Stimulated activated CD4-positive, alpha-beta T cell treated with anti-CD3 and anti-CD28 coated beads, Interleukin-1b, Interleukin-23, amount 100 ng/mL, for 48 hours (primary cell): ENCODE measurements at places on chromosomes 5 and 9.

- DNase-seq = no peak
Measured at GRCh38 chr5:135567661-135568060, 11.1 kb downstream of the CXCL14 start.

DNA sequence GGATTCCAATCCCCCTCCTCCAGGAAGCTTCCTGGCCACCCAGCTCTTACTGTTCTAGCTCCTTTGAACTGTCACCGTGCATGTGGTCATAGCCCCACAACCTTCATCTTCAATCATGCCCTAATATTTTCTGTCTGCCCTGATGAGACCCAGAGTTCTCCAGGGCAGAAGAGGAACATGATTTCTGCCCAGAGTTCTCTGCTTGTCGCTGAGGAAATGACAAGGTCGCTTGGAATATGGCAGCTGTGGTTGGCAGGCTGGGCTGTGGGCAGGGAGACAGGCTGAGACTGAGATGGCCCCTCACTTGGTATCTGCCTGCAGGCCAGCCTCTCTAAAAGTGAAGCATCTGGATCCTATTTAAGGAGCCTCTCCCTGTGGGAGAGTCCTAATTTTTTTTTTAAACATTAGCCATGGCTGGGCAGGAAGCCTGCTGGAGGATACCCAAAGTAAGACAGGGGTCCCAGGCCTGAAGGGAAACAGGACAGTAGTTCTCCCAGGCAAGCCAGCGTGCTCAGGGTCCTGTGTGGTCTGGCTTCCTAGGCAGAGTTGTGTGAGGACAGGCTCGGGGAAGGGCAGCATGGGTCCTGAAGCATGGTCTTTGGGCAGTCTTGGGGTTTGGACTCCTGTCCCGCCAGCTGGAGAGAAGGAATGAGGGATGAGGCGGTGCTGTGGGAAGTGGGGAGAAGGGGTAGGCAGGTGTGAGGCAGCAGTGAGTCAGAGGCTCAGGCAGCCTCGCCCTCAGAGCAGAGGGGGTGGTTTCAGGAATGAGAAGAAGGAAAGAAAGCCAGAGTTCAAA, 242.1 kb downstream of the FSTL4 start:
- no peak for DNase-seq

GRCh38 chr5:51380603-51381207, 2.5 kb upstream of the ISL1 start:
- DNase-seq = no peak

DNA sequence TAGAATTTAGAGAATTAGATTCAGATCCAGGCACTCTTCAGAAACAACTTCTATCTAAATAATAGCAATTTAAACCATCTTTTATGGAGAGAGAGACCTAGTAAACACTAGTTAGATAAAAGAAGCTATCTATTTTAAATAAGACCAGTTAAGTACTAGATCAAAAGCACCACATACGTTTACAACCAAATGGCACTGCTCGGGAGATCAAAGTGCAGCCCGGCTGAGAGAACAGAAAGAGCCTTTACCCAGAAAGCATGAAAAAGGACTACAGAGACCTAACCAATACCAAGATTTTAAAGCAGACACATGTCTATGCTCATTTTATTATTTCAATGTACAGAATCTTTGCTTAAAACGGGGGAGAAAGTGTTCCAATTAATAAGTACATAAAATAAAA, 30.8 kb downstream of the LIX1 start:
- DNase-seq = no peak

- peak; percentile 40 for DNase-seq
Measured at GRCh38 chr5:143606043-143606752, 202.7 kb upstream of the NR3C1 start.

DNA sequence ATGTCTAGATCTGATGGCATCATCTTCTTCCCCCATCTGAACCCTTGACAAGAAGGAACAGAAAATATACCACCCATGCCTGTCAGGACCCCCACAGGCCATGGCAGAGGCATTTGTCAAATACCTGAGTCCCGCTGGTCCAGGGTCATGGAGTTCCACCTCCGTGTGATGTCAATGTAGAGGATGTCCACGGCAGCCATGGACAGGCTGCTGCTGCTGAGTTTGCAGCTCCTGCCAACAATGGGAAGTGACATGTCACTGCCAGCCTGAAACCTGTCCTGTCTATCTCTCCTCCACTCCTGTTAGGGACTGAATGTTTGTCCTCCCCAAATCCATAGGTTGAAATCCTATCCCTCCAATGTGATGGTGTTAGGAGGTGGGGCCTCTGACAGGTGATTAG, 208.8 kb downstream of the DAB2IP start:
- no peak for DNase-seq

DNA sequence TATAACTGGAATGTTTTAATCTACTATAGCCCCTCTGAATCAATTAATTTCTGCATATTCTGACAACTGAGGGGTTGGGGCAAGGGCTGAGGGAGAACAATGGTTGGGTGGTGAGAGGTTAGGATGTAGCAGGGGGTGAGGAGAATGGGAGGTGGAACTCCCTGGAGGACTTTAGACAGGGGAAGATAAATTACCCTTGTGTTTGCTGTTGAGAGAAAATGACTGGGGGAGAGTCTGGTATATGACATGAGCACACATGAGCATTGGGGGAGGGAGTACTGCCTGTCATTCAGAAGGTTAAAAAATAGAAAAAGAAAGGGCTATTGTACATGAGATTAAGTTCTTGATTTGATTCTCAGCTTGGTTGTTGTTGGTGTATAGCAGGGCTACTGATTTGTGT, 37.2 kb upstream of the PAPPA start:
- no peak for DNase-seq

GRCh38 chr9:17694336-17694735, 115.5 kb downstream of the SH3GL2 start:
- DNase-seq = no peak

GRCh38 chr9:127112735-127113161, 9.7 kb downstream of the ANGPTL2 start:
- no peak for DNase-seq

DNA sequence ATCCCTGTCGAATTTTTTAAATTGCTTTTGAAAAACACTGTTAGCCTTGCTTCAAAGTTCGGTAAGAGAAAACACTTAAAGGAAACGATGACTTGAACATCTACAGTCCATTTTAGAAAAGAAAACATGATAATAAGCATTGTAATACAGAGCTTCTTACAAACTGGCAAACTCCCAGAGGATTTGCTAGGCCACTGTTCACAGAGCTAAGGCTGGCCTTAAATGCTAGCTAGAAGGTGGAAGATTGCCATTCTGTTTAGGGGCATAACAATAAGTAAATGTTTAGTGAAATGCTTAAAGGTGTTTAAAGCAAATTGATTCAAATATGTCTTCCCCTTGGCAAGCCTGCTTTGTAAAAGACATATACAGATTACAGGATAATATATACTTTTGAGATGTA, 169.6 kb downstream of the TLE4 start:
- no peak for DNase-seq

DNA sequence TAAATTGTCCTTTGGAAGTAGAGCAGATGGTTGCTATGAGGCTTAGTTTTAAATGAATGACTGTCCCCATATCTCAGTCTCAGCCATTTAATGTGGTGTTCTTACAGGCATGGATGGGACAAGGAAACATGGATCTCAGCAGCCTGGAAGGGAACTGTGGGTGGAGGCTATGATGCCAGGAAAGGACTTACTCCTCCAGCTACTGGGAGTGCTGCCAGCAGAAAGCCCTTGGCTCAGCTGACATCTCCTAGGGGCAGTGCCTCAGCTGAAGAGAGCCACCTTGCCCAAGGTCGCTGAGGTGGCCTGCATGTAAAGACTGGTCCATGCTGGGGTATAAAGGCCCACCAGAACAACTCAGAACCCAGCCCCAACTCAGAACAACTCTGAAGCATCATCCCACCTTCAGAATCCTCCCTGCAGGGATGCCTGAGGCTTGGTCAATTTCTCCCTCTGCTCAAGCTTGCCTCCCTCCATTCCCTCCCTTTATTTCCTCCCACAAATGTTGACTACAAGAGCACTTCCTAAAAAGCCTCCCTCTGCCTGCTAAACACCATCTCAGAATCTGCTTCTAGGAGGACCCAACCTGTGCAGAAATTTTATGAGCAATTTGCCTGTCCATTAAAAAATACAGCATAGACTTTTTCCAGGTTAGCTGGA, 1.8 kb upstream of the PDE8B start:
- no peak for DNase-seq

GRCh38 chr5:96601715-96602244, 60.4 kb upstream of the CAST start:
- peak; percentile 30 for DNase-seq

- no peak for DNase-seq
Measured at GRCh38 chr5:65895891-65896290, 30.5 kb upstream of the ERBIN start.

DNA sequence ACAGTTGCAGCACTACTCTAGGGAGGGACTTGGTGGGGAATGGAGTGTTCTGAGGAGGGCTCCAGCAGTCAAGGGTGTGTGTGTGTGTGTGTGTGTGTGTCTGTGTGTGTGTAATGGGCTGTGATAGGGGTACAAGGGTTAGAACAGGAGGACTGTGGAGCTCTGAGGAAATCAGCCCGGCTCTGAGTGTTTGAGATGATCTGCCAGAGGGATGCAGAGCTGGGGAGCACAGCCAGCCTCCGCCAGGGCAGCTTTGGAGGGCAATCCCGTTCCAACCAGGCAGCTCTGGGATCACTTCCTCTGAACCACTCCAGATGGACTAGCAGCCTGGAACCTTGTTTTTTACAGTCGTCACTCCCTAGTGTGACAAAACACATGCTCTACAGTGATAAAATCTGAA, 3.0 kb upstream of the SLC6A7 start:
- DNase-seq = no peak

- DNase-seq = no peak
Measured at GRCh38 chr5:159101685-159102084, 2.0 kb upstream of the EBF1 start.

DNA sequence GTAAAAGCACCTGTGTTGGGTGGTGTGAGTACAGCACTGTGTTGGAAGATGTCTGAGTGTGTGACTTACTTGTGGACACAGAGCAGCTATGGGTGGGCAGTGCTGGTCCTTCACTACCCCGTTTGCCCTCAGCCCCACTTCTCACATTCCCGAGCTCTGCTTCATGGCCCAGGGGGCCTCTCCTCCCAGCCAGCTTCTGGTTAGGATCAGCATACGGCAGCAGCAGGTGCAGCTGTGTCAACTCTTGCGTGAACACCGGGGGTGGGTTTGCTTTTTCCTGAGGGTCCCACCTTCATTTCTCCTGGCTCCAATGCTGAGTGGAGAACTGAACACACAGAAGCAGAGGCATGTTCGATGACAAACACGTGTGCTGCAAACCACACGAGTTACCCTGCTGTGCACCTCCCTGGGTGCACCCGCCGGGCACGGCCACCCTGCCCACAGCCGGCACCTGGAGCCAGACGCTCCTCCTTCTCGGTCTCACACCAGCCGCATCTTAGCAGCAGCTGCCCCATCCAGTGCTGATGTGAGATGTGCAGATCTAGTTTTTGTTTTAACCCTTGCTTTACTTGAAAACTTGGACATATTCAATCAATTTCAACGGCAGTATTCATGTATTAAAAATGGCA, 14.9 kb upstream of the SLC6A3 start:
- DNase-seq = no peak

- DNase-seq = no peak
Measured at GRCh38 chr5:95891499-95891898, 69.0 kb upstream of the GLRX start.

- DNase-seq = no peak
Measured at GRCh38 chr5:72046106-72046505, 61.2 kb upstream of the MAP1B start.

GRCh38 chr5:14663734-14664269, 716 bp upstream of the OTULIN start:
- no peak for DNase-seq

GRCh38 chr5:90050103-90050502, 359.5 kb downstream of the CETN3 start:
- no peak for DNase-seq

GRCh38 chr5:6408627-6409446, 30.5 kb upstream of the MED10 start:
- DNase-seq = no peak

GRCh38 chr5:155402927-155403640, 389.5 kb downstream of the KIF4B start:
- DNase-seq = no peak

DNA sequence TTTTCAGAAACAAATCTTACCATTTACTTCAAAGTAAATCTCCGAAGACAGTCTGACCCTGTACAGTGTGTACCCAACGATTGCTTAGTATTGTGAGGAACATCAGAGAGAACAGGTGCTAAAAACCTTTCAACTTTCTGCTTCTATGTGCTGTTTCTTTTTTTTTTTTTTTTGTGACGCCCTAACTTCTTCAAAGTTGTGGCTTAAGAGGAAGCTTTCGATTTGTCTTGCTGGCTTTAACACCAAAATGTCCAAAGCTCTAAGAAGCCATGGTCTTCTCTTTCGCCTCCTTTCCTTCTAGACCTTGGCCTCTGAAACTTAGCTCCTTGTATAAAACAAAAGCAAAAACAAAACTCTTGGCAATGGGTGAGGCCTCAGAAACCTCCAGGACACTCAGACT, 1.2 kb downstream of the TNFSF8 start:
- no peak for DNase-seq

- no peak for DNase-seq
Measured at GRCh38 chr5:1840741-1841521, 39.7 kb downstream of the NDUFS6 start.

- DNase-seq = no peak
Measured at GRCh38 chr5:166436872-166437271, 1854.6 kb upstream of the WWC1 start.

DNA sequence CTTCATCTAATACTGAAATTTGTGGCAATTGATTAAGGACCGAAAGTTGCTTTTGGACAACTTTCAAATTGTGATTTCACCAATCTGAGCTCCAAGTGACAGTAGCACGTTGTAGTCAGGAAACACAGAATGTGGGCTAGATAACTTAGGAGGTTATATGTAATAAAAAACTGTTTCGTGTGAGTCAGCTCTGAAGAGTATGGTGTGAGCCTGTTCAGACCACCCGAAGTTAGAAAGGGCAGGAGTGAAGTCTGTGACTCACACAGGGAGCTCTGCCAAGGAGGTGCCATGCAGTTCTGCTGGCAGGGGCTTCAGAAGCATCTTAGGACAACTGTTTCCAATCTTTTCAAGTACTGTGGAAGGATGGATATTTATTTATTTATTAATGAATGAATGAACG, 16.4 kb upstream of the ZBTB34 start:
- DNase-seq = no peak

DNA sequence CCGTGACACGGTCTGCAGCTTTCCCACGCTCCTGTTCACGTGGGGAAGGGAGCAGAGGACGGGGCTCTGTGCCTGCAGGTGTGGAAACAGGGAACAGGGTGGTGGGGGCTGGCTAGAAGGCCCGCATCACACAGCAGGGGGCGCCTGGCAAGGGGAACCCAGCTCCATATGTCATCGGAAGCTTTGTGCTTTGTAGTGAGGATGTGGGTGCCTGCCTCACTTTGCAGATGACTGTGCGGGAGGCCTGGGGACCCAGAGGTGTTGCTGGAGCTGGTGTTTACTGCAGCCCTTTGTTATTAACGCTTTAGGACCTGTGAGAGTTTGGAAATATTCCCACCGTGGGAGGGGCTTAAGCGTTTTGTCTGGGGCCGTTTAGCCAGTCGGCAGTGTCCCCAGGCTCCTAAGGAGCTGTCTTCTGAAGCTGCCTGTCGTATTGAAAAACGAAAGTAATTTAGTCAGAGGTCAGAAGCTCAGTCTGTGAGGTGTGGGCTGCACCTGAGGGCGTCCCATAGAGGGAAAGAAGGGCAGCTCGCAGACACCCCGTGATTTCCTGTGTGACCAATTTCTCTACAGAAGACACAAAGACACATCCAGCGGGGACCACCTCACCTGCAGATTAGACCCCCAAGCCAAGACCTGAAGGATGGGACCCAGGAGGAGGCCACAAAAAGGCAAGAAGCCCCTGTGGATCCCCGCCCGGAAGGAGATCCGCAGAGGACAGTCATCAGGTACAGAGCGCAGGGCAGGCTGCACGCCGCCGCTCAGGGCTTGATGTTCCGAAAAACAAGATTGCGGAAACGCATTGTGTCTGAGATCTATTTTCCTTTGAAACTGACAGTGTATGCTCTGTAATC, 9.1 kb downstream of the MAN1B1 start:
- DNase-seq = peak; percentile 86
